ENCODE measurements at places on chromosomes 6 and 20. TPM values are rescaled to one million over a fixed set of nuclear protein-coding genes. Genes with fewer than 3 reads are reported as not detected.

DNA sequence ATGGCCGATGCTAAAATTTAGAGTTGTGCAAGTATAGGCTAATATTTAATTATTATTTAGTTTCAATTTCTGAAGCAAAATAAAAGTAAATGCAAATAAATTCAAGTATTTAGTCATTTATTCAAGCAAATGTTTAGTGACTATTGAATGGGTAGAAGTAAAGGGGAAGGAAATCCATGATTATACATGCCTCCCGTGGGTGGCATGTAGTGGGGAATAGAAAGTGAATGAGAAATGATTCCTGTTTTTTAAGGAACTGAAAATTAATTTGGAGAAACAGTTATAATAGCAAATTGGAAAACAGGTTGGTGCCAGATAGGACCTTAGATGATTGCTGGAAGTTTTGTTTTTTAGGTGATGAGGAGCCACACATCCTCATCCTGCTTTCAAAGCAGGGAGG is 35.4 kb downstream of the FAM229B start:
- no peak for DNase-seq

- DNase-seq: peak; percentile 20
Measured at GRCh38 chr20:50992733-50993457, 30.0 kb downstream of the KCNG1 start.

DNA sequence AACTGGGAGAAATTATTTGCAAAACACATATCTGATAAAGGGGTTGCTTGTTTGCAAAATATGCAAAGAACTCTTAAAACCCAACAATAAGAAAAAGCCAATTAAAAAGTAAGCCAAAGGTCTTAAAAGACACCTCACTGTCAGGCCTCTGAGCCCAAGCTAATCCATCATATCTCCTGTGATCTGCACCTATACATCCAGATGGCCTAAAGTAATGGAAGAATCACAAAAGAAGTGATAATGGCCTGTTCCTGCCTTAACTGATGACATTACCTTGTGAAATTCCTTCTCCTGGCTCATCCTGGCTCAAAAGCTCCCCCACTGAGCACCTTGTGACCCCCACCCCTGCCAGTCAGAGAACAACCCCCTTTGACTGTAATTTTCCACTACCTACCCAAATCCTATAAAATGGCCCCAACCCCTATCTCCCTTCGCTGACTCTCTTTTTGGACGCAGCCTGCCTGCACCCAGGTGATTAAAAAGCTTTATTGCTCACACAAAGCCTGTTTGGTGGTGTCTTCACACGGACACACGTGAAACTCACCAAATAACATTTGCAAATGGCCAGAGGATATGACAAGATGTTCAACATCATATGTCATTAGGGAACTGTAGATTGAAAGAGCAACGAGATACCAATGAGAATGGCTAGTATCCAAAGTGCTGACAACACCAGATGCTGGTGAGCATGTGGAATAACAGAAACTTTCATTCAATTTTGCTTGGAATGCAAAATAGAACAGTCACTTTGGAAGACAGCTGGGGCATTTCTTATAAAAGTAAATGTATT is 565.0 kb upstream of the ADGRB3 start:
- no peak for DNase-seq

OPRL1 gene
- total RNA-seq: 0.17 TPM

DNA sequence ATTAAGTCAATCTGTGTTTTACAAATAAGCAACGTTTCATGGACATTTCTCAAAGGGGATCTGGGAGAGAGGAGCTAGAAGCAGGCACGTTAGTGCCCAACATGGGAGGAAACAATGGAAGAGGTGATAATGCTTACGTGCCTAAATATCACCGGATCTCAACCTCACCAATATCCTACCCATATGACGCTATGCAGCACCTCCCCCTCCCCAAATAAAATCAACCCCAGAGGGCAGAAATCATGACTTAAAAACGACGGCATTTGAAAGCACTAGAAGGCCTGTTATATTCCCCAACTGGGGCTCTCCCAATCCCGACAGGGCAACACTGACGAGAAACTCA is 425 bp downstream of the HBS1L start:
- DNase-seq: no peak

DNA sequence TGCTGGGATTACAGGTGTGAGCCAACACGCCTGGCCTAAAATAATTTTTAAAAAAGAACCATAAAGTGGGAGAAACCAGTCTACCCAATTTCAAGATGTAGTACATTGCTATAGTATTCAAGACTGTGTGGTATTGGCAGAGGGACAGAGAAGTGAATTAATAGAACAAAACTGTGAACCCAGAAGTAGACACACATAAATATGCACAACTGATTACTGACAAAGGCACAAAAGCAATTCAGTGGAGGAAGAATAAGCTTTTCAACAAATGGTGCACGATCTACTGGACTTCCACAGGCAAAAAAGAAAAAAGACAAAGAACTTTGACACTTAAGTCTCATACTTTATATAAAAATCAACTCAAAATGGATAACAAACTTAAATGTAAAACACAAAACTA is 15.5 kb downstream of the ZBTB2 start:
- DNase-seq: no peak

GRCh38 chr20:10842116-10842515 is 168.3 kb upstream of the JAG1 start:
- no peak for DNase-seq

- no peak for DNase-seq
Measured at GRCh38 chr20:63311833-63312243, 18.9 kb downstream of the COL20A1 start.

GRCh38 chr6:146543211-146543939 is at the start of gene RAB32:
RAB32 (plus strand) TSS chr6:146543833; CDS start chr6:146543872, 39 bp downstream.
- DNase-seq: peak; percentile 93

DNA sequence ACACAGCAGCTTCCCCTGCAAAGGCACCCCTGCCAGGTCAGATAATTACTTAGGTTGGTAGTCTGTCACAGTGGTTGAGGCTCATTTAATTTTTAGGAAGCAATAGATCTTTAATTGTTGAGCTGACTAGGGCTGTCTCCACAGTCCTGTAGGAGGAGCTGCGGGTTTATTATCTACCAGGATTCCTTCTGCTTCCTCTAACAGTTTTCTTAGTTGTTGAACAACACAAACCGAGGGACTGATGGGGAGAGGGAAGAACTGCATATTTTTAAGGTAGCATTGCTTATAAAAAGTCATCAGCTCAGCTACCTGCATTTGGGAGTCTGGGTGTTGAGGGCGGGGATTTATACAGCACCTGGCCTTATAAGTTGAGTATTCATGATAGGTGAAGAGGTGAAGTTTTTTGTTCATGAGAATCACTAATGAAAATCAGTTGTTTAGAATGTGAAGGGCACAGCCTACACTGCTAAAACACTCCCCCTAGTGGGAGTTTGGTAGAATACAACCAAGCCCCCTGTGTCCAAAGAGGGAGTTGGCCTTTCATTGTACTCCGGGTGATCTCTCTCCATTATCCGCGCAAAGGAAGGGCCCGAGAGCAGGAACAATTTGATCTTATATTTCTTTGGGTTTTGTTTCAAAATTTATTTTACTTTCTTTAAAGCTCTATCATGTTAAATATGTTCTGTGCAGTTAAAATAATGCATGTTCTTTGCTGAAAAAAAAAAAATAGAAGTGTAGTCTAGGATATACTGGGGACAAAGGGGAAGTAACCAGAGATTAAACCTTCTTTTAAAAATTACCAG is 69.6 kb downstream of the SSR1 start:
- no peak for DNase-seq

DNA sequence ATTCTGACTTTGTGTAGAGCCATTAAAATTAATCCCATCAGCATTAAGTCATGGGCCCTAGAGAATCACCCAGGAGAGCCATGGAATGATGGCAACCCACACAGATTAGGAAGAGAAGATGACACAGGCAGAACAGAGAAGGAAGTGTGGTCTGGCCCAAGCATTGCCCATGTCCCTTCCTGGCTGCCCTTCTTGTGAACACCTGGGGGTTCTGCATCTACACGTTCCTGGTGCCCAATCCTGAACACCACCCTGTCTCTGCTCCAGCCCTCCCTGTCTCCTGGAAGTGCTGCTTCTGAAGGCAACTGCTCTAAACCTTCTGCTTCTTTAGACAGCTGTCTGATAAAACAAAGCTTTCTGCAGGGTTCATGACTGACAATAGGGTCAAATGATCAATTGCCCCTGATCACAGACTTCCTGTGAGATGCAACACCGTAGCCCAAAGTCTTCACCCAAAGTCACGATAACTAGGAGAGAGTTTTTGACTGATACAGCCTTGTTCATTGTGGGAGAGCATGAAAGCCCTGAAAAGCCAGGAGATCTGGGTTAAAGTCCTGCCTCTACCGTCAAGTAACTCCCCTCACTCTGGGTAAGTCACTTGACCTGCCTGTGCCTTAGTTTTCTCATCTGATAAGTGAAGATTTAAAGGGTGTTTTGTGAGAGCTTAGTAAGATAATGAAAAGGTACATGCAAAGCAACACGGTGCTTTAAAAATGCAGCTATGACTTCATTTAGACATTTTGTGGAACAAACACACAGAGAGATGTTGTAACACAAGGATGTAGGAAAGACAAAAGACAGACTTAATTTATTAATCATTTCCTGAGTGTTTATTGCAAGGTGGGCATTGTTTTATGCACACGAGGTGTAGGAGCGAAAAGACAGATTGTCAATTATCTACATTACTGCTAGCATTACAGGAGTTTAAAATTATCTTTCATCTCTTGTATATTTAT is 291.2 kb upstream of the STXBP5 start:
- DNase-seq: no peak

- DNase-seq: no peak
Measured at GRCh38 chr6:82738773-82739172, 326.9 kb downstream of the UBE3D start.

DNA sequence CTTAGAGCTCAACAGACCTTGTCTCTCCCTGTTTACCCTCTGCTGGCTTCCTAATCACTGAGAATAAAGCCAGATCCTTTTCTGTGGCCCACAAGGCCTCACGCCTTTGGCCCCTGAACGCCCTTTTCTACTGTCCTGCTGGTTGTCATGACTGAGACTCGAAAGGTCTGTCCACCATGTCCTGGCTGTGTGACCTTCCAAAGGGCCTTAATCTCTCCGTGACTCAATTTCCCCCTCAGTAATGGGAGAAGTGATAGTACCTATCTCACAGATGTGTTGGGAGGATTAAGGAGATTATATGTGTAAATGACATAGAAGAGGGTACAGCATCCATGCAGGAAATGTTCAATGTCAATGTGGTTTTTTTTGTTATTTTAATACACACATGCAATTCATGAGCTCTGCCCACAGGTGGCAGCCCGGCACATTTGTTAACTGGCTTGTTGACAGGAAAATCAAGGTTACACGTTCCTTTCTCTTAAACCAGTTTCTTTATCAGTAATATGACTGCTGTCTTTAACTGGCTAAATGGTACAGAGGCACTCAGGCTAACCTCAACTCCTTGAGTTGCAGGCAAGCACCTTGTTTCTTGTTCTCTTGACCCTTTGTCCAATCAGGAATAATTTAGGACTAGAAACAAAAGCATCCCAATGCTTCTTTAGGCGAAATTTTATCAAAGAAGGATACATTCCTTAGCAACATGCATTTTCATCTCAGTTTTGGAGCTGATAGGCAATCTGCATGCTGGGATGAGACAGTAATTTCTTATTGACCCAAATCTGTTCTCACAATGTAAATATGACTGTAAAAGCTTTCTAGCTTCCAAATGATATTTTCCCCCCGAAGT is 16.6 kb downstream of the SLC22A1 start:
- DNase-seq: no peak
